Trophoblast cell (in vitro differentiated cells and primary cell): ENCODE measurements at places on chromosomes 3 and 15.

DNA sequence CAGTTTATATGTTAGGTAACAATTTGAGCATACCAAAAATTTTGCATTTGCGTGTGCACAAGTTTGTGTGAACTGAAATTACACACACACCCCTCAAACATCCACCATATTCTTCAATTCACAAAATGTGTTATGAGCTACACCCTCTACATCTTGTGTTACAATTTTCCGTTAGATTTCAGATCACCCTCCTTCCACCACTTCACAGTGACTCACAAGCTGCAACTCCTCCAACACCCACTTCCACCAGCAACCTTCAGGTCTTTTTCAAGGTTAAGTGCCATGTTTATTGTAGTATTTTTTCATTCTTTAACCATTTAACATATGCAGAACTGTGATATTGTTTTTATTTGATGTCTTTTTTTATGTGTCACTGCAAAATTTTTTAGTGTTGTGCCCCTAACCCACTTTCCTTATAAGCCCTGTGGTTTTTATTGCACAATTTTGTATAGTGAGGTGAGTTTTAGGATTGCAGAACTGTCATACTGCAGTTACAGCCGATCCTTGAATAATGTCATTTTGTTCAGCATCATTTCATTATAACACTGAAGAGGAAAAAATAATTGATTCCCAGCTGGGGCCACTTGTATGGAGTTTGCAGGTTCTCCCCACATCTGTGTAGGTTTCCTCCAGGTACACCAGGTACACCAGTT, 148.9 kb downstream of the PLCL2 start:
- DNase-seq = no peak

GRCh38 chr3:192920411-192920810, 2.8 kb upstream of the MB21D2 start:
- no peak for DNase-seq

- no peak for DNase-seq
These were observed 49.8 kb upstream of the ARL8B start for GRCh38 chr3:5072100-5072816.

DNA sequence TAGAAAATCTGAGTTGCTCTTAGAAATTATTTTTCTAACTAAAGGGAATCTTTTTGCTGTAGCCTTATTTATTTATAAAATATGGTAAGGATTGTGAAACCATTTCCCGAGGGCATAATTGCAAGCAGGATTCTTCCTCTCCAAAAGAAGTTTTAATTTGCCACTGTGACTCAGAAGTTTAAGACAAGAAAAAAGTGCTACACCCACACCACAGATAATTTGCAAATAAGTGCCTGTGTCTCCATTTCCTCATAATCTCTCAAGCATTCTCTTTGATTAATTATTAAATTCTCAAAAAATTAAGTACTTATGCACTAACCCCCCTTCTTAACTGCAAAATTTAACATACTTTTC, 43.6 kb downstream of the RASA2 start:
- DNase-seq = peak; percentile 33

DNA sequence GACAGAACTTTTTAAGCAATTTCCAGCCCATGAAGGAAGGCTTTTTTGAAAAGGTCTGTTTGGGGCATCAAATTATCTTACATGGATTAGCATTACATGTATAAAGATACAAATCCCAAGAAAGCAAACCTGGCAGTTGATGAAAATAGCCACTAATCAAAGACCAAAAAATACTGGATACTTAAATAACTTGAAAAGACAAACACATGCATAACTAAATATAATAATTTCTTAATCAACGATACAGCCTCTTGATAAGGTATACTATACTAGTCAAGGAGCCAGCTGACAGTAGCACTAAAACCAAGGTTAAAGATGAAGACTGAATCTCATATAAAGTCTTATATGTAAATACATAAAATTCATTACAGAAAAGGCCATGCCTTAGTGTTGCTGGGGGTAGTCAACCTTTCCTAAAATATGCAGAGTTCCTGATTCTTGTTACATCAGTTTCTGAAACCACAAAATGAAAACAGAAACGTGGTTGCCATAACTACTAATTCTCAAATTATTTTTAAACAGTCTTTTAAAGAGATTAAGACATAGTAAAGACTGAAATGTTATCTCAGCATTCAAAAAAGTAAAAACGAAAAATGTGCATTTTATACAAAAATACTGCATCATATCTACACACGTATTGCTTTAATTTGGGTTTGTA, 2.0 kb downstream of the ANKRD28 start:
- peak; percentile 36 for DNase-seq
